ENCODE measurements at places on chromosomes 2 and 18.

DNA sequence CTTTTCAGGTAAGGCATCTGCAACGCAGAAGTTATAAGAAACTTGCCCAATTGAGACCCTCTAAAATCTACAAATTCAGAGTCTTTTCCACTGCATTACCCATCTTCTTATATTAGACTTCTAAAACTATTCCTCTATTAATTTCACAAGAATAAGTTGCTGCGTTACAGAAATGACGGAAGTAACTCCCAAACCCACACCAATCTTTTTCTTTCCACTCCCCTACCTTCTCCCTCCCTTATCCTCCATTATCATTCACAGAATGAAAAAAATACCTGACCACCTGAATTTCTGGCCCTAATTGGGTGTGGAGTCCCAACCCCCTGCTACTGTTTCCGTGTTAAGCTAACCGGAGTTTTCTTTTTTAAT, 689 bp downstream of the RPRD1A start:
- H3K4me1 ChIP-seq, result peaks cover 27% of the 10 kb centered on the region
- no peak for DNase-seq
- peak overlapping the region; percentile 93 for H3K27ac ChIP-seq
- H3K27me3 ChIP-seq, result peaks cover 7% of the 10 kb centered on the region

DNA sequence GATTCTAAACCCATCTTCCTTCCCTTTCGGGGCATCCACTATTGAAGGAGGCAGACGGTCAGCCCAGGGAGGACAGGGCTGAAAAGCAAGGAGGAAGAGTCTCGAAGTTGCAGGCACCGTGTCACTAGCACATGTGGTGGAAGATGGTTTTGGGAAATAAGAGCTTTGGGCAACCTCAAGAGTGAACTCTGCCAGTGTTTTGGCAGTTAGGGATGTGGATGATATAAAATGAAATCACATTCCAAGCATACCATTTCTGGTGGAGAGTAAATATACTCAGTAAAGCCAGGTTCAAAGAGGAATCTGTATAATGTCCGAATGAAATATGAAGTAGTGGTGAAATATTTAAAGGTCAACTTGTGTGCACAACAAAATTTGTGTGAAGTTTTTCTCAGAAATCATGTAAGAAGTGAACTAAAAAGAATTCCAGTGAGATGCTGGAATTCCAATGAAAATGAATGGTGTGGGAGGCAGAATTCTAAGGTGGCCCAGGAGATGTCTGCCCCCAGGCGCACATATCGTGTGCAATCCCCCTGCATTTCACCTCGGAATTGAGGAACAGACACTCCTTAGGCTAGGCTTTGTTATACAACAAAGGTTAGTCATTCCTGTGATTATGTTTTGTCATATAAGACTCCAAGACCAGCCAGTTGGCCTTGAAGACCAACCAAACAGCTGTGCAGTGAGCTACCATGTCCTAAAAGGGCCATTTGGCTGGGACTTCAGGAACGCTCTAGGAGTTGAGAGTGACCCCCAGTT, 147.1 kb downstream of the SH3BP4 start:
- H3K36me3 ChIP-seq, result no peaks in the 10 kb centered on the region

DNA sequence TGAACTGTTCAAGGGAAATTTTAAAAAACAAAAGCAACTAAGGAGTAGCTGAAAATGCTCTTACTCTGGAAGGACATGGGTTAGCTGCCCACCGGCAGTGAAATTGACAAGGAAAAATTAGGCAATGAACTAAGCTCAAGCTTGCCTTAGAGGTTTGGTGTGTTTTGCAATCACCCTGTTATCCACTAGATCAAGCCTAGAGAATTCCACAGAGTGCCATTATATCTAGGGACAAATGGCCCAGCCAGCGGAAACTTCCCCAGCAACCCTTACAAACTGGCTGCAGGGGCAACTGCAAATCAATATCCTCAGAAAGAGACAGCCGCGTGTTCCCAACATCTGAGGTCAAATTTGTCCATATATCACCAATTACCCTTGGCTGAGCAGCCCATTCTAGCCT, 258.2 kb downstream of the SP3 start:
- no peaks in the 10 kb centered on the region for H3K4me1 ChIP-seq
- no peak for DNase-seq
- no peak overlapping the region for H3K27ac ChIP-seq
- H3K4me3 ChIP-seq, result no peak overlapping the region
- H3K27me3 ChIP-seq, result no peaks in the 10 kb centered on the region
- H3K36me3 ChIP-seq, result no peaks in the 10 kb centered on the region

GRCh38 chr18:58800582-58800981, 64.1 kb upstream of the ZNF532 start:
- peaks cover 18% of the 10 kb centered on the region for H3K4me1 ChIP-seq
- H3K36me3 ChIP-seq, result no peaks in the 10 kb centered on the region
- DNase-seq, result no peak
- H3K27ac ChIP-seq, result peak overlapping the region; percentile 5
- no peaks in the 10 kb centered on the region for H3K27me3 ChIP-seq

DNA sequence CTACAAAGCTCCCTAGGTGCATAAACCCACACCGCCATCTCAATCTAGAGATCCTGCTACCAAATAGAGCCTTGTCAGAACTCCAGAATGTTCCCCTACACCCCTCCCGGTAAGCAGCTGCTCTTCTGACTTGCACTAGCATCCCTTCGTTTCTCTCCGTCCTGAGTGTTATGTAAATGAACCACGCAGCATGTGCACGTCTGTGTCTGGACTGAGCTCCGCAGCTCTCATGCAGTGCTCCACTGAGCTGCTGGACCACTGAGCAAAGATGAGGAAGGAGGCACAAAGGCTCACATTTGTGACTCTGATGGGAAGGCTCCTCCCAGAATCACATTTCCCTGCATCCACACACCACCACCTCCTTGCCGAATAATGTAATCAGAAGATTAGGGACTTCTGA, 203.6 kb downstream of the MYT1L start:
- no peak for DNase-seq
- H3K4me3 ChIP-seq, result no peak overlapping the region
- H3K4me1 ChIP-seq, result no peaks in the 10 kb centered on the region
- H3K27ac ChIP-seq, result no peak overlapping the region
- no peaks in the 10 kb centered on the region for H3K36me3 ChIP-seq

DNA sequence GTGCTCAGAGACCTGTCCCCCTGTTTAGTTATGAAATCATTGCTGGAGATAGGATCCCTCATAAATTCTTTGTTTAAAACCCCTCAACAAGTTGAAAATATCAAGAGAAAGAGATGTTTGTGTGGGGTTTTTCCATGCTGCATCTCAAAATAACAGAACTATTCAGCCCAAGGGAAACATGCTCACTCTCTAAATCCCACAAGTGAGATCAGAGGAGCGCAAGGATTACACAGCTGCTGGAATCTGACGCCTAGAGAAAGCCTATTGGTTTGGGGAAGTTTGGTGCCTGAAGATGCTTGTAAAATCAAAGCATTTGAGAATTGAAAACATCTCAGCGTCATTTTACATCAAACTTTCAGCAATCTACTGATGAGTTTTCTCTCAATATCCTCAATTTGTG, 7.9 kb downstream of the FSHR start:
- no peaks in the 10 kb centered on the region for H3K4me1 ChIP-seq
- H3K27me3 ChIP-seq, result peaks cover 11% of the 10 kb centered on the region

DNA sequence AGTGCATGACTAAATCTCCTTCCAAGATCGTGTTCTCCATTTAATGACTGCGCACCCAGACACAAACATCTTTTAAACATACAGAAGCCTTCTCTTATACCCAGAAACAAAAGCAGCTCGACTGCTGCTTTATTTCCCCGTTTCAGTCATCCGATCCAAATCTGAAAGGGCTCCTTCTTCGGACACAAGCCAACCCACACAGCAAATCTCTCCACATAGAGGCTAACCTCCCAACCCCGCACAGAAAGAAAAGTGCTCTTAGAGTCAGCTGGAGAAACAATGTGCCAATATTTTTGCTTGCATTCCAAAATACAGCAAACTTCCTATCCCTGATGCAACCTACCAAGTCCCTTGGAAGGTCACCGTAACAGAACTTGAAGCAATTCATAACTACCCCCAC, 29.1 kb downstream of the GAREM1 start:
- H3K27me3 ChIP-seq, result no peaks in the 10 kb centered on the region
- no peaks in the 10 kb centered on the region for H3K36me3 ChIP-seq

GRCh38 chr2:190180313-190181122, 118.0 kb upstream of the MSTN start:
- DNase-seq, result peak; percentile 48
- no peak overlapping the region for H3K27ac ChIP-seq
- peak overlapping the region; percentile 69 for H3K4me3 ChIP-seq
- H3K27me3 ChIP-seq, result peaks cover 10% of the 10 kb centered on the region
- peaks cover 21% of the 10 kb centered on the region for H3K4me1 ChIP-seq
- no peaks in the 10 kb centered on the region for H3K36me3 ChIP-seq

DNA sequence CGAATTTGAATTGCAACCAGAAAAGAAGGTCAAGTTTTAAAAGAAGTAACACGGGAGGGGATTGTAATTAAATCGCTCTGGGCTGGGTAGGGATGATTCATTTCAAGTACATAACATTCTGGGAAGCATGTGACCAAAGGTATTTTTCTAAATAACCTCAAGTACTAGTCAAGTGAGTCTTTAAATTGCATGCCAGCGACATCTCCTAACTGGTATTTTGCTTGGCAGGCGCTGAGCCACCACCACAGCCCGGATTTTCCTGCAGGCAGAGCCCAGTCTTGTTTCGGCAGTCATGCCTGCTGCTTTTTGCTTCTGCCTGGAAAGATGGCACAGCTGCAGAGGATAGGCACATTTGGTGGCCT, 33.7 kb upstream of the NPAS2 start:
- H3K4me3 ChIP-seq, result no peak overlapping the region
- no peak overlapping the region for H3K27ac ChIP-seq
- peaks cover 2% of the 10 kb centered on the region for H3K4me1 ChIP-seq
- H3K27me3 ChIP-seq, result peaks cover 7% of the 10 kb centered on the region
- H3K36me3 ChIP-seq, result no peaks in the 10 kb centered on the region

GRCh38 chr2:197383825-197384224, 51.0 kb downstream of the SF3B1 start:
- DNase-seq, result no peak
- H3K4me1 ChIP-seq, result peaks cover 8% of the 10 kb centered on the region
- H3K36me3 ChIP-seq, result no peaks in the 10 kb centered on the region
- H3K27ac ChIP-seq, result no peak overlapping the region
- H3K27me3 ChIP-seq, result peaks cover 12% of the 10 kb centered on the region

GRCh38 chr2:233399306-233400225, 45.3 kb downstream of the DGKD start:
- no peaks in the 10 kb centered on the region for H3K4me1 ChIP-seq
- H3K4me3 ChIP-seq, result no peak overlapping the region
- H3K27ac ChIP-seq, result peak overlapping the region; percentile 30

DNA sequence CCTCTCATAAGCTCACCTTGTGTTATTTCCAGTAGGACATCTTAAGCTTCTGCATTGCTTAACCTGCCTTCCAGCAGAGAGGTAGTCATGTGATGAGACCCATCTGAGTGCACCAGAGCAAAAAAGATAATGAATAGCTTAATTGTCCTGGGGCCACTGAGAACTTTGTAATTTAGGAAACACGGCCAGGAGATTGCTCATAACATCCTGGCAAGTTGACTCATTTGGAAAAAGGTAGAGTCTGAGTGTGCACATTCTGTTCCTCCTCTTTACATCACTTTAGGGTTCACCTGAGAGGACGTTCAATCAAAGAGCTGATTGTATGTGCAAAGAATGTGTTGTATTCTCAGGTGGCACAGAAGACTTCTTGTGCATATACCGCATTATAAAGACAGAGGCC, 830.2 kb upstream of the SOX11 start:
- no peaks in the 10 kb centered on the region for H3K27me3 ChIP-seq
- no peak overlapping the region for H3K4me3 ChIP-seq
- no peak for DNase-seq
- H3K4me1 ChIP-seq, result peaks cover 9% of the 10 kb centered on the region

GRCh38 chr2:109275120-109276012, 146.4 kb downstream of the SH3RF3 start:
- DNase-seq, result no peak
- H3K27me3 ChIP-seq, result peaks cover 6% of the 10 kb centered on the region

- no peaks in the 10 kb centered on the region for H3K27me3 ChIP-seq
- H3K4me3 ChIP-seq, result no peak overlapping the region
- DNase-seq, result no peak
- peak overlapping the region; percentile 11 for H3K27ac ChIP-seq
Measured at GRCh38 chr18:3062798-3063680, 50.1 kb upstream of the LPIN2 start.

DNA sequence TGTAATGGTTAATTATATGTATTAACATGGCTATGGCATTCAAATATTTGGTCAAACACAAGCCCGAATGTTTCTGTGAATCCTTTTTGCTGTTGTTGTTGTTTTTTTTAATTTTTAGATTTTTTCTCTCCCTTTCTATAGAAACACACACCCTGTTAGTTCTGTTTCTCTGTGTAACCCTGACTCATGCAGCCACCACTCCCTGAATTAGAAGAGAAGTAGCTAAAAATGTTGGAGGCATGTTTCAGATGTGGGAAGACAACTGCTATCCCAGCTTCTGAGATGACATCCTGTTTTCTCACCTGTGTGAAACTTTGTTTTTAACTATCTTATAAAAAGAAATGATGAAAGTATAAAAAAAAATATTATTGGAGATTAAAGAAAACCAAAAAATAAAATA, 219.6 kb upstream of the RGPD4 start:
- no peaks in the 10 kb centered on the region for H3K4me1 ChIP-seq
- no peak overlapping the region for H3K27ac ChIP-seq
- DNase-seq, result no peak
- H3K4me3 ChIP-seq, result no peak overlapping the region

DNA sequence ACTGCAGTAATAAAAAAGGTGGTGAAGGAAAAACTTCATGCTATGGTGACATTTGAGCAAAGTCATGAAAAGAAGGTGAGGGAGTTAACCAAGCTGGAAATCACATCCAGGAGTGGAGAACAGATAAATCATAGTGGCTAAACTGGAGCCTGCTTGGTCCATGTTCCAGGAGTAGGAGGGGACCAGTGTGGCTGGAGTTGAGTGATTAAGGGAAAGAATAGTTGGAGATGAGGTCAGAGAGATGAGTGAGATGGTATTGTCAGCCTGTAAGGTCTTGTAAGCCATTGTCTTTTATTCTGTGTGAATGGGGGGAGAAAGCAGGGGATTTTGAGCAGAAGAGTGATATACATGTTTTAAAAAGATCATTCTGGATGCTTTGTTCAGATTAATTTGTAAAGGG, 52.3 kb downstream of the NABP1 start:
- H3K36me3 ChIP-seq, result no peaks in the 10 kb centered on the region
- no peaks in the 10 kb centered on the region for H3K4me1 ChIP-seq
- DNase-seq, result no peak
- no peak overlapping the region for H3K4me3 ChIP-seq
- H3K27ac ChIP-seq, result no peak overlapping the region

DNA sequence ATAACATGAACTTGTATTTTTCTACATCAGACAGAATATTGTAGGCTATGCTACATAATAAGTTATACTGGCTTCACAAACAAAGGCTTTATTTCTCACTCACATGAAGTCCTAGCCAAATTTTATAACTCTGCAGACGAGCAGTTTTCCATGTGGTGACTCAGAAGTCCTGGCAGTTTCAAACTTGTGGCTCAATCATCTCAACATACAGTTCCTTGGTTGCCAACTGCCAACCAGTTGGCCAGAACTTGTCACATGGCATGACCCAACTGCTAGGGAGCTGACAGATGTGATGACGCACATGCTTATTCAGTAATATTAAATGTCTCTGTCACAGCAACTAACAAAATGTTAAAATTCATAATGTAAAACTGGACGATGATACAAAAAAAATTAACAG, 63.8 kb upstream of the ZC3H15 start:
- H3K36me3 ChIP-seq, result peaks cover 3% of the 10 kb centered on the region
- H3K4me1 ChIP-seq, result no peaks in the 10 kb centered on the region
- DNase-seq, result no peak
- no peaks in the 10 kb centered on the region for H3K27me3 ChIP-seq

Data from mesothelial cell of epicardium (in vitro differentiated cells).